ENCODE measurements at places on chromosomes 6 and 20.

- no peak for DNase-seq
Measured at GRCh38 chr20:53210931-53211330, 238.8 kb downstream of the TSHZ2 start.

GRCh38 chr20:50792708-50793574, 1.9 kb upstream of the BCAS4 start:
- no peak for DNase-seq

DNA sequence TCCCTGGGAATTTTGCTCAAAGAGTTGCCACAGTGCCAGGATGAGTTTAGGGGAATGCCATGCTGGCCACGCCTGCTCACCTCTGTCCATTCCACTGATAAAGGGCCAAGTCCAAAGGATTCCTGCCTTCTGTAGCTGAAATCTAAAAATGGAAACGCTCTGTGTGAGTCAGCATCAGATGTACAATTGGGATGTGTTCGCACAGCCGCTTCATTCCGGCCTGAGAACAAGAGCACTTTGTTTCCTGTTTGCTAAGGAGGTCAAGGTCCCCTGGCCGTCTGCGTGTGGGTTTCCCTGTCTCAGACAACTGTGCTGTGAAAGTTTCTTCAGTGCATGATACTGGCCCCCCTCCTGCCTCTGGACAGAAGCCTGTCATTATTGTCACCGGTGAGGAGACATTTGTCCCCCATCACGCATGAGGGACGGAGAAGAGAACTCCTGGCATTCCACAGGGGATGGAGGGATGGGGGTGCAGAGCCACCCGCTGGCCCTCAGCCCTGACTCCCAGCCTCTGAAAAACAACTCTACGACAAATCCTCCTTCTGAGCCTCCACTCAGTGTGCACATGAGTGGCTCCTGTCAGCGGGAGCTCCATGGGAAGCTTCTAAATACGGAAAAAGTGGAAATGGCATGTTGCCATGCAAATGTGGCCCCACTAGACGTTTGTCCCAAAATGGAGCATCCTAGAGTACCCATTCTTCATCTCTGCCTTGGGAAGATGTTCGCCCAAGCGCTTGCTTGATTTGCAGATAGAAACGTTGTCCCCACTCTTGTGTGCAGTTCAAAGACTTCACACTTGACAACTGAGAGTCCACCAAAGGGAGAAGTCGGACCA, 143.5 kb upstream of the AFDN start:
- no peak for DNase-seq

- DNase-seq: no peak
Measured at GRCh38 chr20:33828326-33828844, 17.2 kb downstream of the CHMP4B start.

DNA sequence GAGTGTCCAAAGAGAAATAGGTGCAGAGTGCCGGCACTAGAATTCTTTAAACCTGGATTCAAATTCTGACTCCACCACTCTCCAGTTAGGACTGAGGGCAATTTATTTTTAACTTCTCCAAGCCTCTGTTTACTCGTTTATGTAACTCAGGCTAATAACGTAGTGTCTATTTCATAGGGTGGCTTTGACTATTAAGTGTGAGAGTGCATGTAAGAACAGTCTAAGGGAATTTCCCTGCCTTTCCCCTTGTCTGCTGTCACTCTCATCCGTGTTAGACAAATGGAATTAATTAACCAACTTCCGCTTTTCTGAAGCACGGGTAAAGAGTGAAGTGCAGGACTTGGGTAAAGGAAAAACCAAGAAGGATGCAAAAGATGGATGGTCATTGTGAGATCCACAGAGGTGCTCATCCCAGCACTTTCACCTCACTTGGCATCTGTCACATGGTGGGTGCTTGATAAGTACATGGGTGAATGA, 4.1 kb upstream of the ZKSCAN8 start:
- DNase-seq: no peak

- DNase-seq: no peak
Measured at GRCh38 chr6:6943421-6943820, 164.3 kb upstream of the RREB1 start.

GRCh38 chr6:13429406-13429753, 58.0 kb downstream of the GFOD1 start:
- no peak for DNase-seq

DNA sequence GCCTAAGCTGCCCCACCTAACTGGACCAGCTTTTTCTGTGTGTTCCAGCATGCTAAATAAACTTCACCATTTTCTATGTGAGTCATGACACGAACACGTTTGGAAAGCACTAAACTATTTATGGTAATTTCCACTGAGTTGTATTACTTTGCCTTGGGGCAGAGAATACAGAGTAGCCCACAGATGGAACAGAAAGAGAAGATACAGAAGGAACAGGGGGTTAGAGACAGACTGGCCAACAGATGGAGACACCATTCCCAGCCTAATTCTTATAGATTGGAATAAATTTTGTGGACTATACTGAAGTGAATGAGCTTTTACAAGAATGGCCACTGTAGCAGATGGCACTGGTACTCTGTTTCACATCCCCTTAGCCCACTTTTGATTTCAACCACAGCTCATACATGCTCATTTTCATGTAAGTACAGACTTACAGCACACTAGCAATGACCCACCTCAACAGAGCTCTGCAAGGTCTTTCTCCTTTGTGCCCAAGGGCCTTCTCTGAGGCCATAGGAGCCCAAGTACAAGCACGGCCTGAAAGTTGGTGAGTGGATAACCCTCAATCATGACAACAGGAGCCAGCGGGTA, 13.1 kb upstream of the NT5DC1 start:
- no peak for DNase-seq

- no peak for DNase-seq
Measured at GRCh38 chr20:24773751-24774201, 175.3 kb upstream of the CST7 start.
